ENCODE measurements at places on chromosomes 11 and 22.

GRCh38 chr22:18022876-18023275 lies 1.5 kb downstream of the MICAL3 start:
- no peak for DNase-seq

DNA sequence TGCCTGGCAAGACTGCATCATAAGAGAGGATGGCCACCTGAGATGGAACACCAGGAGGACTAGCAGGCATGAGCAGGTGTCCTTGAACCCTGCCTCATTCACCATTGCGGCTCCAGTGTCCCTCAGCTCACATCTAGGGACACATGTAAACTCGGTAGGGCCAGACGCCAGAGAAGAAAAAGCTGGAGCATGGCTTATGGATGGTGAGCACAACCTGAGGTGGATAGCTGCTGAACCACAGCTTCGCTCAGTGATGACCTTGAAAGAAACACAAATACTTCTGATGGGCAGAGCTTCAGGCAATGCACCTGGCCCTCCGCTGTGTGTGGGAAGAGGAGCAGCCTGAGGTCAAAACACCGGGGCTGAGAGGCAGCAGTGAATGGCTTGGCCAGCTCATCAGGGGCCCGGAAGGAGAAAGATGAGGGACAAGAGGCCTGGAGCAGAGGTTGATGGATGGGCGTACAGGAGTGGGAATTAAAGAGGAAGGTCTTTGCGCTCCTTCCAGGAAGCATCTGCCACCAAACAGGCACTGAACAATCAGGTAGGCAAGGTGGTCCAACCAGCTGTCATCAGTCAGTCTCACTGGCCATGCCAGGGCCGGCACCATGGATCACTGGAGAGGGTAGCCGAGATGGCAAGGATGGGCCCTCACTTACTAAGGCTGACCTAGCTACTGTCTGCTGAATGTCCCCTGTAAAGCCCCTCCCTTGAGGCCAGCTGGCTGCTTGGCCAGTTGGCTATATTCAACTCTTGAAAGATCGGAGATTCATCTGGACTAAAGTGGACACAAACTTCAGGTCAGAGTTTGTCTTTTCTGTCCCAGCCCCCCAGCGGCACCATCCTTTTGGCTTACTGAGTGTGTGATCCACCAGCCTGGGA lies 89.7 kb downstream of the MYEOV start:
- DNase-seq = no peak

DNA sequence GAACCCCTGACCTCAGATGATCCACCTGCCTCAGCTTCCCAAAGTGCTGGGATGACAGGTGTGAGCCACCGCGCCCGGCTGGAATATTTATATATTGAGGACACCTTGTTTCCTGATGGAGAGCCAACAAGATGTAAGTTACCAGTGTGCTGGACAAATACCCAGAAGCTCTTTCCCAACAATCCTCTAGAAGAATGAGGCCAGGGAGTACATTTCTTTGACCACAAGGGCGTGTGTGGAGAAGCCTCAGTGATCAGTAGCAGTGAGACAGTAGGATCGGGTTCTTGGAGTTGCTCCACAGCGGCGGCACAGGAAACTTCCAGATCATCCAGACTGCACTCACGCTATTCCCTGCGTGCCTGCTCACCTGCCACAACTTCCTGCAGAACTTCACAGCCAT lies 10.3 kb upstream of the POLA2 start:
- DNase-seq = no peak

DNA sequence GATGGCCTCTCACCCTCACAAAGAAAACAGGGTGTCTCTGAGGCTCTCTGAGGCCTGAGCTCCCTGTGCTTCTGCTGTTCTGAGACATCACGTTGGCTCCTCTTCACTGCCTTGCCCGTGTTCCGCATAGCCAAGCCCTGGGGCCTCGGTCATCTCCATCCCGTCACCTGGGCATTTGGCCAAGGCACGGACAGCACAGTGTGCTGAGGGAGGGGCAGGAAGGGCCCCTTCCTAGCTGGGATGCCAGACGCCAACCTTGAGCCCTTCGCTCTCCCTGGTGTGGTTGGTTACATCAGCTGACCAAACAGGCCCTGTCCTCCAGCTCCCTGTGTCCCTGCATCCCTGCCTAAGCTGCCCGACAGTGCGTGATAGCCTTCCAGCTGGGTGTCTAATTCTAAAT lies 25.9 kb downstream of the MOV10L1 start:
- DNase-seq = no peak

DNA sequence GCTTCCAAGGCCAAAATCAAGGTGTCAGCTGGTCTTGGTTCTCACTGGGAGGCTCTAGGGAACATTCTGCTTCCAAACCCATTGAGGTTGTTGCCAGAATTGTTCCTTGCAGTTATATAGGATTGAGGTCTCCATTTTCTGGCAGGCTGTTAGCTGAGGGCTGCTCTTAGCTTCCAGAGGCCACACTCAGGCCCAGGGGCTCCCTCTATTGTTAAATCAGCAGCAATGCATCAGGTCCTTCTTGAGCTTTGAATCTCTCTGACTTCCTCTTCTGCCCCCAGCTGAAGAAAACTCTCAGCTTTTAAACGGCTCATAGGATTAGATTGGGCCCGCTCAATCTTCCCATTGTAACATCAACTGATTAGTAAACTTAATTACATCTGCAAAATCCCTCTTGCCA lies 39.3 kb upstream of the BSX start:
- DNase-seq = peak; percentile 43

DNA sequence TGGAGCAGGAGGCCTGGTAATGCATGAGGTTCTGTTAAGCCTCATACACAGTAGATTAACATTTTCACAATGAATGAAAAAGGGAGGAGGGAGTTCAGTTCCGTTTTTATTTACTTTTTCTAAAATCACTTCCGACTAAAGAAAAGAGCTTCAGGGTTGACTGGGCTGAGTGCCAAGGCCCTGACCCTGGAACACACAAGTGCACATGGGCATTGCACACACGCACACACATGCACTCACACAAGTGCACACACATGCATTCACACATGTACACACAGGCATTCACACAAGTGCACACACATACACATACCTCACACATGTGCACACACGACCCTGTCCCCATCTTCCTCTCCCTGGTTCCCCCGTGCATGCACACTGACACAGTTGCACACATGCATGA lies 303.3 kb downstream of the BRD1 start:
- DNase-seq = no peak

GRCh38 chr11:71465054-71465453 lies 12.1 kb downstream of the NADSYN1 start:
- DNase-seq = no peak

GRCh38 chr11:34706709-34707461 lies 86.0 kb downstream of the EHF start:
- no peak for DNase-seq

- no peak for DNase-seq
These were observed 31.3 kb upstream of the WNT7B start for GRCh38 chr22:46008291-46008690.

DNA sequence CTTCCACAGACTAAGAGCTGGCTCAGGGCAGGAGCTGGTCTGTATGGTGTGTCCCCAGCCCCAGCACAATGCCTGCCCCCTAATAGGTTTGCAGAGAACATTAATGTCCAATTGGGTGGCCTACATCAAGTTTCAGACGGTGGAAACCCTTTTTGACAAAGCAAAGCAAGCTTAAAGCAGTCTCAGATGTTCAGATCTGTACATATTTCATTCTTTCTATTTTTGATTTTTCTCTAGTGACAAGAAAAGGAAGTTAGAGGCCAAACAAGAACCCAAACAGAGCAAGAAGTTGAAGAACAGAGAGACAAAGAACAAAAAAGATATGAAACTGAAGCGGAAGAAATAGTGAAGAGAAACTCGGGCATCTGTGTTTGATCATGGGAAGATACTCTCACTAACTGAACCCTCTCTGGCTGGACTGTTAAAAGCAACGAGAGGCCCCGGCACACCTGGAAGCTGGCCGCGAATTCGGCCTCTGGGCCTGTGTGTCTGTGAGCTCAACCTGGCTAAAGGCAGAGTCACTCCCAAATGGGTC lies 40.5 kb downstream of the NAT10 start:
- DNase-seq = no peak

DNA sequence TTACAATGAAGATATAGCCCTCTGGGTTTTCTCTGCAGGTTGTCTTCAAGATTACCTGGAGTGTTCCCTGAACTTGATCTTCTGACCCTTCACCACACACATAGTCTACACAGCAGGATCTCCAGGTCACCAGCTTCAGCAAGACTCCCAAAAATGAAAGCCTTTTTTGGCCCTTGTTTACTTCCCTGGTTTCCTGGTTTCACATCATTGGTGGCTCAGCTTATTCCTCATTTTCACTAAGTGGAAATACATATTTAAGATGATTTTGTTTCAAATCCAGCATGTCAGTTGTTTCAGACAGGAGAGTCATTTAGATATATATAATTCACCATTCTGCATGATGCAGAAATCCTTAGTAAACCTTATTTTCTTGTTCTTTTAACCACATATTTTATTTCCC lies 41.6 kb upstream of the MPEG1 start:
- no peak for DNase-seq

DNA sequence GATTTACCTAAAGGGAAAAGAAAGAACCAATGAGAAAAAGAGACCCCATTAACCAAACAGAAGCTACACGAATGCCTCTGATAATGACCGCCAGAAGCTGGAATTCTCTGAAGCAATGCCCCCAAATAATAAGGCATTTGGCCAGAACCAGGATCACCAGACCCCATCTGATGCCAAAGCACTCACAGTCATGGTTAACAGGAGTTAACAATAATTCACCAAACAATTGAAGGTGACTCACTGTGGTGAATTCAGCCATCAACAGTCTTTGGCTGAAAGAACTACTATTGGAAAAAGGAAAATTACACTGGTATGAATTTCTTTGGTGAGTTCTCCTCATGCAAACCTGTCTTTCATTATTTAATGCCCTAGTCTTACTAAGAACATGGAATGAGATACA lies 21.9 kb upstream of the NFRKB start:
- DNase-seq = no peak

DNA sequence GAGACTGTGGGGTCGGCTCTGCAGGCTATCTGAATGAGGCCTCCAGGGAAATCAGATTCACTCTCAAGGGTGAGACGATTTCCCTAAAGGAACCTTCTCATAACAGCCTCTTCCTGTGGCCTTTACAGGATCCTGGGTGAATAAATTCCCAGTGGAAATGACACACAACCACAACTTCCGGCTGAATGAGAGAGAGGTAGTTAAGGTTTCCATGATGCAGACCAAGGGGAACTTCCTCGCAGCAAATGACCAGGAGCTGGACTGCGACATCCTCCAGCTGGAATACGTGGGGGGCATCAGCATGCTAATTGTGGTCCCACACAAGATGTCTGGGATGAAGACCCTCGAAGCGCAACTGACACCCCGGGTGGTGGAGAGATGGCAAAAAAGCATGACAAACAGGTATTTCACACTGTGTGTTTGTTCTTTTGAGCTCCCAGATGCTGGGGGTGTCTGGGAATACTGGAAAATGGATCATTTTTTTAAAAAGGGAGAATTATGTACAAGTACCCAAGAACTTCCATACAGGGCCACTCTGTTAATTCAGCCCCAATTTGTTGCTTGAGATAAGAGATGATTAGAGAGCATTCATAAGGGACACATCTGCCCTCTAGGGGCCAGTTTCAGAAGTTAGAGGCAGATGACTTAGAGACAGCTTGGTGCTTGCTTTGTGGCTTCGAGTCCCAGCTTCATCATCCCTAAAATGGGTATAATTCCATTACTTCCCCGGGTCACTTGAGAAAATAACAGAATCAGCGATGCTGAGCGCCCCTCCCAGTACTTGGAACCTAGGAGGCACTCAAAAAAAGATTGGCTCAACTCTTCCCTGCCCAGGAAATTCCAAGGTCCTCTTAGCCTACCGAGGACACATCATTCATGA lies 10.2 kb downstream of the SERPIND1 start:
- DNase-seq = peak; percentile 87

DNA sequence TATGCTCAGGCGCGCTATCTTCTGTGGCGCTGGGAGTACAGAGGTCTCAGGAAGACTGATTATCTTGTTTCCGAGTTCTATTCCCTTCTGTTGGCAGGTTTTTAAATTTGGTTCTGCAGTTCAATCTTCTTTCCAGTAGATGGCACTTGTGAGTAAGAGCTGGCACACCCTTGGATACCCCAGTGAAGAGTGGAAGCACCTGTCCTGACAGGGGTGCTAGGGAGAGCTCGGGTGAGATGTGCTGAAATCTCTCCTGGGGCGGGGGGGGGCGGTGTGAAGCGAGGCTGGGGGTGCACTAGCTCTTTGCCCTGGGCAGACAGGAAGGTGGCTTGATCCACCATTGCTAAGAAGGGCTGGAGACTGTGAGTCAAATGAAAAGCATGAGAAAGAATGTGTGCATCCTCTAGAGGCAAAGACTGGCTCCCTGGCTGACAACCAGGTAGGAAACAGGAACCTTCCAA lies 679.9 kb upstream of the CCDC179 start:
- DNase-seq = peak; percentile 62

DNA sequence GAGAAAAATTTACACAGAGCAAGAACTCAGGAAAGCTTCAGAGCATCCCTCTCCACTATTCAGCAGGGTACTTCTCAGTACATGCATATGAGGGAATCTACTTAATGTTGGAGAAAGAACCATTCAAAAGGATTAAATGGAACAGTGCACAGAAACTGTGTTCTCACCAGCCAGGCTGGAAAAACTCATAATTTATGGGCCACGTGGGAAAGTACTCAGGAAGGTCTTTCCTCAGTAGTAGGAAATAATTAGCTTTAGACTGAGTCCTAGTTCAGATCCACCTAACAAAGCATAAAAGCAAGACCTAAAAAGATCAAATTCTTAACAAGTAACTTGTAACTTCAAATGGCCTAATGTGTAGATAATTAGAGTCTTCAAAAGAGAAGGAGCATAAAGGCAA lies 134.0 kb downstream of the FAM76B start:
- DNase-seq = no peak

- DNase-seq = no peak
These were observed 1.2 kb downstream of the RAB6A start for GRCh38 chr11:73759610-73760134.

DNA sequence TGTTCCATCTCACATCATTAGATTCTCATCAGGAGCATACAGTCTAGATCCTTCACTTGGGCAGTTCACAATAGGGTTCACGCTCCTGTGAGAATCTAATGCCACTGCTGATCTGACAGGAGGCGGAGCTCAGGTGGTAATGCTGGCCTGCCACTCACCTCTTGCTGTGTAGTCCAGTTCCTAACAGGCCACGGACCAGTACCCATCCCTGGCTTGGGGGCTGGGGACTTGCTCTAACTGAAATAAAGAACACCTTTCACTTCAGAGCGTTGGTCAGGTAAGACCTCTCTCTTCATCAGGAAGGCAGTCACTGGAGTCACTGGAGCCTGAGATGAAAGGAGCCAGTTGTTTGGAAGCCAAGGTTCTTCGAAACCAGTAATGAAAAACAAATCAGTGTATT lies 41.7 kb downstream of the PRMT3 start:
- DNase-seq = no peak

- no peak for DNase-seq
These were observed 74.3 kb upstream of the TP53I11 start for GRCh38 chr11:45024846-45025588.

DNA sequence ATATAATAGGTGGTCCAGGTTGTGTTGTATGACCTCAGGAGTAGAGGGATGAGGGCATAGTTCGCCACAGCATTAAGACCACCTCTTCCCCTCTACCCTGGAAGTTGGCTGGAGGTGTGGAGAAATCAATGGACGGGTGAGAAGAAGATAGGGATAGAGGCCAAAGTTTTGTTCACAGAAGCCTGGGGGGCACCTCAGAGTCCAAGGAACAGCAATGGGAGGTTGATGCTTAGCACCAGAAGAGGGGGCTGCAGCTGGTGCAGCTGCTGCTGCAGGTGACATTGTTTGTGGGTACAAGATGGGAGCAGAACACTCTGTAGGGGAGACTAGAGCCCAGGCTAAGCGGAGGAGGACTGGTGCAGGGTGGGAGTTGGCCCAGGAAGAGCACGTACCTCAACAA lies 31.2 kb upstream of the SPON1 start:
- DNase-seq = no peak
